ENCODE measurements at places on chromosomes 11 and 22. TPM values are rescaled to one million over a fixed set of nuclear protein-coding genes. Genes with fewer than 3 reads are reported as not detected.

PKDREJ gene
- total RNA-seq = 0.05 TPM

IGSF22 gene
- total RNA-seq = not detected

CD6 gene
- total RNA-seq = not detected

TENM4 gene
- 74.1 TPM for total RNA-seq

- DNase-seq = no peak
- H3K4me3 ChIP-seq = no peak overlapping the region
- peaks cover 85% of the 10 kb centered on the region for H3K27me3 ChIP-seq
- no peak overlapping the region for H3K27ac ChIP-seq
- H3K36me3 ChIP-seq = no peaks in the 10 kb centered on the region
Observed at GRCh38 chr11:13966013-13966412, 3.5 kb downstream of the SPON1 start.

- DNase-seq = peak; percentile 27
- no peak overlapping the region for H3K27ac ChIP-seq
- H3K36me3 ChIP-seq = no peaks in the 10 kb centered on the region
- H3K4me1 ChIP-seq = peaks cover 2% of the 10 kb centered on the region
- no peaks in the 10 kb centered on the region for H3K27me3 ChIP-seq
Observed at GRCh38 chr11:134745456-134745855, 333.4 kb upstream of the B3GAT1 start.

DNA sequence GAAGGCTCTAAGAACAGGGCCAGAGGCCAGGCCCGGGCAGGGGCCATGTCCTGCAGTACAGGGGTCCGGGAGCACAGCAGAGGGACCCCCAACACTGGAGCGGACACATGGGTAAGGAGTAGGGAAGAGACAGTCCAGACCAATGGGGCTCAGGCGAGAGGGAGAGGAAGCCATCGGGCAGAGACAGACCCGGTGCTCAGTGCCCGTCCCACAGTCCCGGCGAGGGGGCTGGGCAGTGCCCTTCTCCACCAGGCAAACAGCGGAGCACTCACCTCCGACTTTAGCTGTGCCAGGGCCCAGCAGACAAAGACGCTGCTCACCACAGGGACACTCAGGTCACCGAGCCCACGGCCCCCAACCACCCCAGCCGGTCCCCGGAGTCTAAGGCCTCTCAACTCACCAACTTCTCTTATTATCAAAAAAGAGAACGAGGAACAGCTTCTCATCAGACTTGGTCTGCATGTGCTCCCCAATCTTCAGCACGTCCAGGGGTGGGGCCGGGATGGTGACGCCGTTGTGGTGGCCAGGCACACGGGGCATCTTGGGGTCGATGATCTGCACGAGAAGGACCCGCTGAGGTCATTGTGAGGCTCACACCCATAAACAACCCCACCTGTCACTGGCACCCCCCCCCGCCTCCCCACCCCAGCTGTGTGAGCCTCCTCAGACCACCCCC lies 52.3 kb downstream of the BRD1 start:
- no peaks in the 10 kb centered on the region for H3K27me3 ChIP-seq
- no peak overlapping the region for H3K27ac ChIP-seq
- H3K36me3 ChIP-seq = peaks cover 23% of the 10 kb centered on the region
- H3K4me1 ChIP-seq = peaks cover 1% of the 10 kb centered on the region

GRCh38 chr11:335779-336658 lies 15.4 kb upstream of the IFITM3 start:
- peak overlapping the region; percentile 23 for H3K4me3 ChIP-seq
- no peak for DNase-seq
- H3K27ac ChIP-seq = peak overlapping the region; percentile 97

GRCh38 chr11:32006799-32007388 lies 84.0 kb upstream of the RCN1 start:
- no peak for DNase-seq
- no peaks in the 10 kb centered on the region for H3K4me1 ChIP-seq
- no peak overlapping the region for H3K4me3 ChIP-seq
- peaks cover 58% of the 10 kb centered on the region for H3K27me3 ChIP-seq

- H3K4me3 ChIP-seq = peak overlapping the region; percentile 76
- H3K36me3 ChIP-seq = no peaks in the 10 kb centered on the region
- H3K27ac ChIP-seq = no peak overlapping the region
- peaks cover 13% of the 10 kb centered on the region for H3K27me3 ChIP-seq
Observed at GRCh38 chr11:122440811-122441665, 214.5 kb upstream of the UBASH3B start.

- H3K27me3 ChIP-seq = no peaks in the 10 kb centered on the region
- peaks cover 35% of the 10 kb centered on the region for H3K4me1 ChIP-seq
- H3K27ac ChIP-seq = peak overlapping the region; percentile 87
- peaks cover 5% of the 10 kb centered on the region for H3K36me3 ChIP-seq
- H3K4me3 ChIP-seq = no peak overlapping the region
- no peak for DNase-seq
Observed at GRCh38 chr22:19843107-19843856, 11.4 kb downstream of the GNB1L start.

- peaks cover 57% of the 10 kb centered on the region for H3K36me3 ChIP-seq
- H3K27ac ChIP-seq = no peak overlapping the region
- DNase-seq = no peak
- no peaks in the 10 kb centered on the region for H3K4me1 ChIP-seq
Observed at GRCh38 chr11:3356858-3357257, 22.1 kb downstream of the ZNF195 start.

DNA sequence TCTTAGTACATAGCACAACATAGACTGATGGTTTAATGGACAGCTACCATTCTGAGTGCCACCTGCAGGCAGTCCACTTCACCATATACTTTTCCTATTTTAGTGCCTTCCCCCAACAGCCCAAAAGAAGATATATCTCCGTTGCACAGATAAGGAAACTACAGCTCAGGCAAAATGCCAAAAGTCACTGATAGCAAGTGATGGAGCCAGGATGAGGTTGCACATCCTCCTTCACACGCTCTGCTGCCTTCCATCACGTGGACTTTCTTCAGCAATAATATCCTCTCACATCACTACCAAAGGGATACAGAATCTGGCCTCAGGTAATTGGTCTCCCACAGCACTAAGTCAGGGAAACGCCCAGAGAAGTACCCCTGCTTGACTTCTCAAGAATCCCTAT lies 7.5 kb downstream of the TCF20 start:
- no peak overlapping the region for H3K4me3 ChIP-seq
- no peak overlapping the region for H3K27ac ChIP-seq
- H3K27me3 ChIP-seq = no peaks in the 10 kb centered on the region

- peak overlapping the region; percentile 83 for H3K27ac ChIP-seq
- H3K27me3 ChIP-seq = no peaks in the 10 kb centered on the region
- DNase-seq = no peak
- peaks cover 71% of the 10 kb centered on the region for H3K4me1 ChIP-seq
- no peak overlapping the region for H3K4me3 ChIP-seq
Observed at GRCh38 chr11:128479144-128479543, 108.2 kb downstream of the ETS1 start.

- peaks cover 16% of the 10 kb centered on the region for H3K4me1 ChIP-seq
- H3K27me3 ChIP-seq = peaks cover 4% of the 10 kb centered on the region
- H3K27ac ChIP-seq = no peak overlapping the region
- H3K36me3 ChIP-seq = peaks cover 3% of the 10 kb centered on the region
- H3K4me3 ChIP-seq = no peak overlapping the region
Observed at GRCh38 chr11:95486979-95487378, 256.0 kb upstream of the SESN3 start.

GRCh38 chr11:111067994-111068393 lies 177.5 kb upstream of the POU2AF2 start:
- DNase-seq = no peak
- H3K36me3 ChIP-seq = peaks cover 8% of the 10 kb centered on the region
- H3K4me3 ChIP-seq = no peak overlapping the region

- peak; percentile 93 for DNase-seq
- no peaks in the 10 kb centered on the region for H3K36me3 ChIP-seq
- H3K27ac ChIP-seq = no peak overlapping the region
- H3K27me3 ChIP-seq = peaks cover 10% of the 10 kb centered on the region
Observed at GRCh38 chr11:119339589-119340334, 921 bp downstream of the C1QTNF5 start.

GRCh38 chr11:117098269-117099232 lies at the start of gene SIK3:
TSS of gene SIK3 (minus strand) at chr11:117098428. CDS start at chr11:117098415, 13 bp downstream.
- peak; percentile 97 for DNase-seq
- H3K27ac ChIP-seq = peak within 1 kb of the TSS; percentile 98
- H3K4me1 ChIP-seq = peaks cover 39% of the 10 kb centered on the region
- H3K4me3 ChIP-seq = peak within 1 kb of the TSS; percentile 94

GRCh38 chr22:45154383-45154782 lies 9.3 kb upstream of the NUP50 start:
- no peak for DNase-seq
- peaks cover 20% of the 10 kb centered on the region for H3K36me3 ChIP-seq
- no peaks in the 10 kb centered on the region for H3K27me3 ChIP-seq
- H3K27ac ChIP-seq = no peak overlapping the region
- peaks cover 3% of the 10 kb centered on the region for H3K4me1 ChIP-seq
